Hematopoietic multipotent progenitor cell treated with erythropoietin and hydrocortisone succinate and interleukin-3 and kit ligand, for 8 days (in vitro differentiated cells): ENCODE measurements at places on chromosomes 6 and 20.

DNA sequence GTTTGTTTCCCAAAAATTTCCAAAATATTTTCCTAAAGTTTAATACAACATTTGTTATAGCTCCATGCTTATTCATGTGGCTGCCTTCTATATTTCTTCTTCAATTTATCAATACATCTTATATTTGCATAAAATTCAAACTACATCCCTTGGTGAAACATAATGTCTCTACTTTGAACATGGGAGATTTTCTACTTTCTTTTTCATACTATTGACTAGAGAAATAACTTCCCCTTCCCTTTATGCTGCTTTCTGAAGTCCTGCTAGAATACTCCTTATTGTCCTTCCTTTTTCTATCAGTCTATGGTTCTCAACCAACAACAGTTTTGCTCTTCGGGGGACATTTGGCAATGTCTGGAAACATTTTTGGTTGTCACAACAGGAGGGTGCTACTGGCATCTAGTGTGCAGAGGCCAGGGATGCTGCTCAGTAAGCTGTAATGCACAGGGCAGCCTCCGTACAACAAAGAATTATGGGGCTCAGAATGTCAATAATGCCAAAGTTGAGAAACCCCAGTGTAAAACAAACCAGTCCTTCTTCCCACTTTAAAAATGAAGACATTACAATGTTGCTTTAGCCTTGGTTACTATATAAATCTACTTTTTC, 29.9 kb downstream of the MKKS start:
- DNase-seq, result no peak

GRCh38 chr6:85484948-85485347, 35.1 kb downstream of the NT5E start:
- DNase-seq, result peak; percentile 34

DNA sequence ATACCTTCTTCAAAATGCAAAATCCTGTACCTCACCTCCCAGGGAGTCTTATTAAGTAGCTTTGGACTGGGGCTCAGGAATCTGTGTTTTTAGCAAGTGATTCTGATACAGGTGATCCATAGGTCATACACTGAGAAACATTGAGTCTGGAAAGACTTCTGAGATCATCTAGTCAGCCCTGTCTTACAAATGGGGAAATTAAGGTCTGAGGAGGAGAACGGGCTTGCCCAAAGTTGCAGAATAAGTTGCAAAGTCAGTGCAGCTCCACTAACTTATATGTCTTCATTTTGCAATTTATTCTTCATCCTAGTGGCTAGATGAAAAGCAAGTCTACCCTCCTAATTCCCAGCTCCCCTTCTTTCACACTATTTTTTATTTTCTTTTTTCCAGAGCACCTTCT, 28.9 kb downstream of the KCNS1 start:
- no peak for DNase-seq

GRCh38 chr20:3109350-3110302, 25.1 kb upstream of the AVP start:
- DNase-seq, result no peak

GRCh38 chr6:17986656-17987446, 584 bp downstream of the KIF13A start:
- peak; percentile 58 for DNase-seq

DNA sequence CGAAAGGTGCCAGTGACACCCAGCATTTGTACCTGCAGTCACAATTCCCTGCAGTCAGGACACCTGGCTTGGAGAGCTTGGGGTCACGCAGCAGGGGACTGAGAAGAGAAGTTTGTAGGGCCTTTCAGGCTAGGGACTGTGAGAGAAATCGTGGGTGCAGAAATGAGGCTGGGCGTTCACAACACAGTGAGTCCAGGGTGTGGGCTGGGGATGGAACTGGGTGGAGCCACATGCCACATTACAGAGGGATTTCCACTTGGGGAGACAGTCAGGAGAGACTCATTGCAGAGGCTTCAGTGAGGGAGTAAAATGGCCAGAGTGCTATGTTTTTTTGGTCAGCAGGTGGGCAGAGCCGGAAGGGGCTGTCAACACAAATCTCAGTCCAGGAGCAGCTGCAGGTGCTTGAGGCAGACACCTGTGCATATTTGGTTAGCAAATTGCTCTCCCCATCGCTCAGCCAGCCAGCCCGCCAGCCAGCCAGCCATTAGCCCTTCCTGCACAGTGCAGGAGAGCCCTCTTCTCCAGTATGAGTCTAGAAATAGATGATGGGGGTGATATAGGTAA, 7.4 kb downstream of the ITPR3 start:
- no peak for DNase-seq

GRCh38 chr6:32847795-32848194, 3.9 kb upstream of the PSMB8 start:
- DNase-seq, result no peak

DNA sequence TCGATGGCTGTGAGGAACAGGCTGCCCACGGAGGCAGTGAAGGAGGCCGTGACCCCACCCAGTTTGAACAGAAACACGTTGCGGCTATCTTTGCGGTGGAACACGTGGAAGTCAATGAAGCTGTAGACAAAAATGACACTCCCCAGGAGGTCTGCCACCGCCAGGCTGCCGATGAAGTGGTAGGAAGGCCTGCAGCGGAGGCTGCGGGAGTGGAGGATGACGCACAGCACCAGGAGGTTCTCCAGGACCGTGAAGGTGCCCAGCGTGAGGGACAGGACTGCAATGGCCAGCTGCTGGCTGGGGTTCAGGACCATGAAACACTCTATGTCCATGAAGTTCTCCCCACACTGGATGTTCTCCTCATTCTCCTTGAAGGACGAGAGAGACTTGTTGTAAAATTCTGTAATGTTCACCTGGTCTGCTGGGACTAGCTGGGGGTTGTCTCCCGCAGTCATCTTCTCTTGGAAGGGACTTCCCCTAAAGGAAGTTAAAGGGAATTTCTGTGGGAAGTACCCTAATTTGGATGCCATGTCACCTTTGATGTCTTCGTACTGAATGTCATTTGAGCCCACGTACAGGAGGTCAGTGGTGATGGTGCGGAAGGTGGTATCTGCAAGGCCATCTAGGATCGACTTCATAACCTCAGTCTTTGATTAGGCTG, 21.4 kb downstream of the CNR1 start:
- no peak for DNase-seq

GRCh38 chr6:19691465-19692167, 145.6 kb upstream of the ID4 start:
- DNase-seq, result no peak

DNA sequence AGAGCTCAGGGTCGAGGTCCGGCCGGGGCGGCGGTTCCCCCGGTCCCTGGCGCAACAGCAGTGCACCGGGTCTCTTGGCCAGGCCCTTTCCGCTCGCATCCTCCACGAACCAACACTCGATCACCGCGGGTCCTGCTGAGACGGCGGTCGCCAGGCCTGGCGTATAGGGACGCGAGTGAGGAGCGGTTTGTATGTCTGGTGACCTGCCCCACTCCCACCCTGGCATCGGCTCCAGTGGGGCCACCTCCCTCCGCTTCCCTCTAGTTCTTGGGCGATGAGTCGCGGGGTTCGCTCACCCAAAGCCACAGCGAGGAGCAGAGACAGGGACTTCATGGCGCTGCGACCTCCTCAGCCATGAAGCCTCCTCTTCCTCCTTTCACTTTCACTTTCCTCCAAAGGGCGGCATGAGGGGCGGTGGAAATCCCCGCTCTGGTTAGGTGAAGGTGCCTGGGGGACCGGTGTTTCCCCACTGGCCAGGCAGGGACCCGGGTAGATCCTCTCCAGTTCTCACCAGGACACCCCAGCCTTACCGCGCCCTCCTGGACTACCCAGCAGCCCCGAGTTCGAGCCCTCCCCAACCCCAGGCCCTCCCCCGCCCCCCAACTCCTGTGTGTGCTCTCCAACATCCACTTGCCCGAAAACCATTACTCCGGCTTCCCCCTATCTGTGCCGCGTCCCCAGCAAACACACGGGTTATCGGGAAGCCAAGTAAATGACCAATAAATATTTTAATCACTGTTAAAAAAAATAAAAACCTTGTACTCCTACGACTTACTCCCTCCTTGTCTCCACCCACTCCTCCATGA, at the start of gene TAPBP:
TSS of gene TAPBP (minus strand) at position 370 of the 806 bp plus-strand sequence. CDS start at position 333, 37 bp downstream.
- DNase-seq, result peak; percentile 66

DNA sequence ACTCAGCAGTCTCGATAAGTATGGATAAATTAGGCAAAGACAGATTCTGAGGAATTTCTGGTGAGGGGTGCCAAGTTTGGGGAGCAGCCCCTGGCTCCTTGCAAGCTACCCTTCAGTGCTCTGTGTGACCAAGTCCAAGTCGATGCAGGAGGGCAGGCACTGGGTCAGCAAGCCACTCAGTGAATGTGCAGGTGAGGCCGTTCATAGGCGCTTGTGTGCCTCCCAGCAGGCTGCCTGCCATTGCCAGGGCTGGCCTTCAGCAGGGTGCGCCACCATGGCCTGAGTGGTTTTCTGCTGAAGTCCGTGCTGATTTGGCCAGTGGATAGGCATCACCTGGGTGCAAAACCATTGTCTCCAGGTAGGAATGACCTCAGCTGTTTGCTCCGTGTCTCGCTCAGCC, 3.3 kb upstream of the GNRH2 start:
- no peak for DNase-seq

DNA sequence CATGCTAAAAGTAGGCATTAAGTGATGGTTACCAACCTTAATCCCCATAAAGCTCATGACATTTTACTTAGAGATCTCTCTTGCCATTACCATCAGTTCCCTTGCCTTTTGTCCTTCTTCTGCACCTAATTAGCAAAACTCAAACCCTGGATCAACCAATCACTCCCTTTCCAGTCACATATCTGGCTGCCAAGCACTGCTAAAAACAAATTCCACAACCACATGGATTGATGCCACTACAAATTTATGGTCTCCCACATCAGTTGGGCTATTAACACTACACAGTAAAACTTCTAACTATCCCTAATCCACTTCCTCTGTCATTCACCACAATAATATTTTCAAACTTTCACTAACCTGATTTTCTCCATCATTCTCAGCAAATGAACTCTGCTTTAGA, 54.3 kb upstream of the RNF146 start:
- DNase-seq, result no peak

GRCh38 chr6:24931718-24932691, 3.8 kb downstream of the RIPOR2 start:
- DNase-seq, result no peak

GRCh38 chr6:48747471-48747870, 636.5 kb upstream of the PTCHD4 start:
- no peak for DNase-seq

DNA sequence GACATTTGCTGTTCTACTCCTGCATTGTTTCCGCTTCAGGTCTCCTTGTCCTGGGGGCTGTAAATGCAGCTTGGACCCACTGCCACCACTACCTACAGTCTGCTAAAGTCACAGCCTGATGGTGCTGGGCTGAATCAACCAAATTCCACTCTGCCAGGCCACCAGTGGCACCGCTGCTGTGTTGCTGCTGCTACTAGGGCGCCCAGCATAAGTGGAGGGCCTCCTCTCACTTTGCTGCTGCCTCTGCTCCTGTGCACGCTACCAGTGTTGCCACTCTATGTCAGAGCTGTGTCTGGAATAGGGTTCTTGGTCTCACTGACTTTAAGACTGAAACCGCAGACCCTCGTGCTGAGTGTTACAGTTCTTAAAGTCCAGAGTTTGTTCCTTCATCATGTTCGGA, 1.4 kb upstream of the SSR1 start:
- no peak for DNase-seq

DNA sequence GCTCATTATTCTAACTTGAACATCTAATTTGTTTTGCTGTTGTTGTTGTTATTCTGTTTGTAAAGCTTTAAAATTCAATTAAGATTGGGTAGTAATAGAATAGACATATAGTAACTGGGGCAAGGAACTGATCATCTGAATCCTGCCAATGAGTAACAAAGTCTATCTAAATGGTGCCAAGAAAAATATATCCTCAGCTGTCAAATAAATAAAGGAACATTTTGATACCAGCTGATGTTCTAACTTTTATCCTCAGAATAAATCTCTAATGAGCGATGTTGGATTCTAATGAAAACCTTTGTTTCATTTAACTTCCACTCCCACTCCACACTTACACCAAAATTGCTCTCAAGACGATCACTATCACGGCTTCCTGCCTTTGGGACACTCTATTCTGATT, 210.9 kb downstream of the TINAG start:
- DNase-seq, result no peak

DNA sequence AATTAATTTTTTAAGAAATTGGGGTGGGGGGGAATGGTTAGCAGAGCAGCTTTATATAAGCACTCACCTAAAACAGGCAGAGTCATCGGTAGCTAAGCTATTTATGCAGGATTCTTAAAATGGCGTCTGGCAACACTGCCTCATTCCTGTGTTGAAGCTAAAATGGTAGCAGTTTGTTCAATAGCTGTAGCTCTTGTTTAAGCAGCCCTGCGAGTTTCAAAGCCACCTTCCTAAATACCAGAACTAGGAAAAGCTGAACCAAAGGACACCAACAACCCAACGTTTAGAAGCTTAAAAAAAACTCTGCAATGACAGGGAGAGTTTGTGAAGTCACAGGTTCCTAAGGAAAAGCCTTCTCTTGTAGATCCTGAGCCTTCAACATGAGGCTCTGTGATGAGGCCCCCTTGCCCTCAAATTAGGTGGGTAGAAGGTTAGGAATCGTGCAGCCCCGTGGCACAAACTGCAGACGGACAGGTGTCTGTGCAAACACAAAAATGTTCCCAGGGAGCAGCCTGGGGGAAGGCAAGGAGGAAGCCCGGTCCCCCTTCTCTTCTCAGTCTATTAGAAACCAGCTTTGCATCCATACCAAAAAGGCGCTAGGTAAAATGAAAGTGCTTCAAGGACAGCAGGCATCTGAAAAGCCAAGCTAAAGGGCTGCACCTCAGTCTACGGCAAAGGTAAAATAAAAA, 4.7 kb downstream of the ZMYND8 start:
- peak; percentile 72 for DNase-seq

- DNase-seq, result no peak
Measured at GRCh38 chr20:58313396-58313795, 3.9 kb downstream of the RAB22A start.

DNA sequence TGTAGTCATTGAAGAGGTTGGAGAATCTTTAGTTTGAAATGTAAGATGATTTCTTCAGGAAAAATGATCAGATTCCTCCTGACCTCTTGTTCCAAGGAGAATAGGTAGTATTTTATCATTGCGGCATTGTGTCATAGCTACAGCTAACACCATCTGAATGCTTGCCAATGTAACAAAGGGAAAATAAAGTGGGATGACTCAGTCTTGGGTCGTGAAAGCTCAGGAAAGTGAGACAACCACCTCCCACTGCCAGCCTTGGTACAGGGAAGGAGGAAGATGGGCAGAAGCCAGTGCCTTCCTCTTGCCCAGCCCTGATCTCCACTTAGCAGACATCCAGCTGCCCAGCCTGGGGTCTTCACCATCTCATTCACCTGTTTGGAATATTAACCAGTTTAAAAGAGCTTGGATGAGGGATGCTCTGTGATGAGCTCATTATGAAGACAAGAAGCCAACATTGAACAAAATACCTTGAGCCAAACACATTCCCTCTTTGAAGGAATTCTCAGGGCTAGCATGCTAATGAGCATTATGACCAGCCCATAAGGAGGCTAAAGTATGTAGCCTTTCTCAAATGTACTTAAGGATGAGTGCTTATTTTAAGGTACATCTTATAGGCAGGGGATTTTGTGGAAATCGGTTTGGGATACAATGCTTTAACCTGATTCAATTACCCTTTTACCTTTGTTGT, 40.0 kb upstream of the APCDD1L start:
- no peak for DNase-seq

GRCh38 chr6:78947529-78947928, 80.2 kb downstream of the IRAK1BP1 start:
- no peak for DNase-seq

GRCh38 chr6:168136622-168137021, 57.6 kb upstream of the FRMD1 start:
- DNase-seq, result no peak
